ENCODE measurements at places on chromosomes 5 and 9.

DNA sequence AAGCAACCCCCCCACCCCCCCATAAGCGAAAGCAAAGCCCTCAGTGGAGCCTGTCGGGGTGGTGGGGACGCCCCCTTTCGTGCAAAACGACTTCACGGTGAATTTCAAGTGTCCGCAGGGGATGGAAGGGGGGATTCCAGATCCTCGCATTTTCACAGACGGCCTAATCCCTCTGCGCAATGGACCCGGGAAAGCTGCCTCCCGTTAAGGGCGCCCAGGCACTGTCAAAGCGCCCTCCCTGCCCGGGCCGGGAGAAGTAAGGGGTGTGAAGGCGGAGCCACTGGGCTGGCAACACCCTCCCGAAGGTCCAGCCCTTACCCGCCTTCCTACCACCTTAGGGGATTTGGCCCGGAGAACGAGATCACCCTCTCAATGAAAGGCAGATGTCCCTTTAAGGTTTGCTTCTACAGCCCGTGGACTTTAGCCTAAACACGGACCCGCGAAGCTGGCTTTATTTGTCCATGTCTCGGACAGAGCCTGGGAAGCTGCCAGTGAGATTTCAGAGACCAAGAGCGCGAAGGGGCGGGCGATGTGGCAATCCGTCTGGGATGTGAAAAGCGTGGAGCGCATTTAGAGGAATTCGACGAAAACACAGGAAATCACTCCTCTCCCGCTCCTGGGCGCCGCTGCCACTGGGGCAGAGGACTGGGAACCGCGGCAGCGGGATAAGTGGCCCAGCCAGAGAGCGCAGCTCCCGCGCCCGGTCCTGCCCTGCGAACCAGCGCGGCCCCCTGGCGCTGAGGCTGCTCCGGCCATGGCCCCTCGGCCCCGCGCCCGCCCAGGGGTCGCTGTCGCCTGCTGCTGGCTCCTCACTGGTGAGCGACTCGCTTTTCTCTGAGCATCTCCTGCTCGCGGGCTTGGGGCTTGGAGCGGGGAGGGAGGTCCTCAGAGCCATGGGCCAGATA lies at the start of the genes ITGA1 and PELO:
ITGA1 (plus strand) TSS at position 317 of the 905 bp plus-strand sequence; CDS start at position 755, 438 bp downstream.
PELO (plus strand) TSS at position 317 of the 905 bp plus-strand sequence. CDS start 12,479 bp downstream, outside the sequence.
- DNase-seq: peak; percentile 90

DNA sequence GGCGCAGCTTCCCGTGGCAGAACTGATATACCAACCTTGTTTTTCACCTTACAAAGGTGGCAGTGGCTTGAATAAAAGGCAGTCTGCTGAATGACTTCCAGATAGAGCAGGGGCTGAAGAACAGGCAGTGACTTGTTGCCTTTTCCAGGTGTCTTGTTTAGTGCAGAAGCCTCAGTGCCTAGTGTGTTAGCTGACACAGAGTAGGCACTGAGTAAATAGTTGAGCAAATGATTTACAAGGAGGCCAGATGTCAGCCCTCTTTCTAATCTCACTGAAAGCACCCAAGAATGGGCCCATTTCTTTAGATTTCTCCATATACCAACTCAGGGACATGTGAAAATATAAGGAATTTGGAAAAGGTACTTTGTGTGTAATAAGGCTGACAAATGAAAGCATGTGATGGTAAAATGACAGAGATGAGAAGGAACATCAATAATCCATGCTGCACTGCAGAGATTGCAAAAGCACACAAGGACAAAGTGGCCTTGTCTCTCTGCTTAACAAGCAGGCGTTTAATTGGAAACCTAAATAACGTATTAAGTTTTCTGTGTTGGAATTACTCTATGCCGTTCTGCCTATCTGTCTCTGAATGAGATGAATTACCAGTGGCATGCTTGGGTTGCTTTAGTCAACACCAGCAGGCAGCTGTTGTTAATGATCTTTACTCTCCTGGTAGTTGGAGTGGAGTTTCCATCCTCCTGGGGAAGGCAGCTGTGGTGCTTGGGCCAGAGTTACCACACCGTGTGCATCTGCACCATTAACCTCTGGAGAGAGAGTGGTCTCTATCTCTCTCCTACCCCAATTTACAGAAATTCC lies 360.1 kb upstream of the C9orf72 start:
- no peak for DNase-seq

- DNase-seq: no peak
Measured at GRCh38 chr5:56974241-56974640, 22.3 kb upstream of the MIER3 start.

GRCh38 chr9:88645172-88645878 lies 110.3 kb downstream of the NXNL2 start:
- DNase-seq: peak; percentile 33

GRCh38 chr9:123967323-123967722 lies 37.4 kb upstream of the DENND1A start:
- DNase-seq: no peak

DNA sequence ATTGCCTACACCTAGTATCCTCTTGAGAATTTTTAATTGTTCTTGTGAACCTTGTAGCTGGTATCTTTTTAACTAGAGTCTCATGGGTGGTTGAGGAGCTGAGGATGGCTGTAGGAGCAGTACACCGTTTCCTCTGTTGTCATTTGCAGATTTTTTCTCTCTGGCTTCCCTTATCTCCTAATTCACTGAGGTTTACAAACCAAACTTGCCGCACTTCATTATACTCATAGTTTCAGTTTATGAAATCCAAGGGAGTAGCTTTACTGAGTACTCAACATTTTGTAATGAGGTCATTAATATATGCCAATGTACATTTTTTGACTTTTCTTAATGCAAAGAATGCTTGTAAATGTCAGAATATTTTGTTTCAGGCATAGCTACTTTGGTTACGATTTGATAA lies 154.2 kb downstream of the CCDC171 start:
- no peak for DNase-seq

GRCh38 chr9:93196096-93197055 lies 12.4 kb downstream of the WNK2 start:
- no peak for DNase-seq

DNA sequence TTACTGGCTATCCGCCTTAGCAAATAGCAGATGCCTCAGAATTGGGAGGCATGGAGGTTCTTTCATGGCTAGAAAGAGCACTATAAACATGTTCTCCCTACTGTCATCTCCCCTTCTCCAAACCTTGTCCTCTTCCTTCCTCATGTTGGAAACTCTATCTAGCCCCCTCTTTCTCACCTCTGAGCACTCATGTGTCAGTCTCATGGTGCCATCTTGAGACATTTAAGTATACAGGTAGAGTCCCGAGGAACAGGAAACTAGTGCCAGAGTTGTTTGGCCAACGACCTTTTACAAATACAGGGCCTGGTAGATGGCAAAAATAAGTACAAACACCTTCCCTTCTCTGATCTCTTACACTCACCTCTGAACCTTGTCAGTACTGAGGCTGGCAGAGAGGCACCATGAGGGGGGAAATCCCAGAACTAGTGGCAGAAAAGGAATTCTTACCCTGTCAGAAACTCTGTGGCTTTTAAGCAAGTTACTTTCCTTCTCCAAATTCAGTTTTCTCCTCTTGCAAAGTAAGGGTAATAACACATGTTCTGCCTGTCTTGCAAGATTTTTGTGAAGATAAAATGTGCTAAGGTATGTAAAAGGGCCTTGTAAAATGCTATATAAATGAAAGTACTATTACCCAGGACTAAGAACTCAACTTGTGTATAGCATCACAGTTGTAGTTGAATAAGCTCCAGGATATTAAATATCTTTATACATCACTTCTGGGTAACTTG lies 94.1 kb upstream of the SNX2 start:
- DNase-seq: no peak

Data from SJSA1 (cell line).